A673 (cell line): ENCODE measurements at places on chromosomes 2 and 18. TPM values are rescaled to one million over a fixed set of nuclear protein-coding genes. Genes with fewer than 3 reads are reported as not detected.

The ALPP gene
- not detected in 2 replicates for total RNA-seq

The REEP1 gene
- 3.6 and 4.8 TPM in 2 replicates for total RNA-seq

GRCh38 chr18:21762181-21762772, 21.7 kb downstream of the MIB1 start:
- DNase-seq = no peak

The WNT10A gene
- 0.47 and 0.81 TPM in 2 replicates for total RNA-seq

DNA sequence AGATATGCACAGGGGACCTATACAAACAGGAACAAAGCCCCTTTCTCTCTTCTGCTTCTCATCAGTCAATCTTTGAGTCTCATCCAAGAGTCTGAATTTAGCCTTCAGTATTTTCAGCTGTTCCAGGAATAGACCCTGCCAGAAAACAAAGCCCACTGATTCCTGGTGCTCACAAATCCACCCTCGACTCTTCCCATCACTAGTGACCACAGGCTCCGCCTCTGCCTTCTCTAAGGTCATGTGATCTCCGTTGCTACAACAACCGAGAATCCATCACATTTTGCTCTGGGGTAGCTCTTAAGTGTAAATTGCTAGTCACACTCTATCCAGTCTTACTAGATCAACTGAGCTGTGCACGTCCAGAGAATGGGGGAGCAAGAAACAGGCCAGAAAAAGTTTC, 46.4 kb upstream of the SPTBN1 start:
- peak; percentile 71 for DNase-seq

DNA sequence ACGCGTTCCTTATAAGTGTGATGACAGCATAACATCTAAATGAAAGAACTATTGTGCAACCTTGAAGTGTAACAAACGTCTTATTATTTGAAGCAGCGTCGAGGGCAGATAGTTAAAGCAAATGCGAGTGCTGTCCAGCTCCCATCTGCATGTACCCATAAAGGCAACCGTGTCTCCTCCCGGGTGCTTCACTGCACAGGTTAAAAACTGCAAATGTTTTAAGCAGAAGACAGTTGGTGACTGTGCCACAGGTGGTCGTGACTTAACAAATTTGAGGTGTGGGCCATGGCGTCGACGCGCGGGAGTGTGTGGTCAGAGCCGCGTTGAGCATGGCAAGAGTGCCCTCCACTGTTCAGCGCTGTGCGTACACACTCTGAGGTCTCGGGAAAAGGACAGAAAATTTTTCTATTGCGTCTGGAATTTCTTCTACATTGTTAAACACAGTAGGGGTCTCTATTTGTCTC, 6.4 kb downstream of the SALL3 start:
- DNase-seq = peak; percentile 67

DNA sequence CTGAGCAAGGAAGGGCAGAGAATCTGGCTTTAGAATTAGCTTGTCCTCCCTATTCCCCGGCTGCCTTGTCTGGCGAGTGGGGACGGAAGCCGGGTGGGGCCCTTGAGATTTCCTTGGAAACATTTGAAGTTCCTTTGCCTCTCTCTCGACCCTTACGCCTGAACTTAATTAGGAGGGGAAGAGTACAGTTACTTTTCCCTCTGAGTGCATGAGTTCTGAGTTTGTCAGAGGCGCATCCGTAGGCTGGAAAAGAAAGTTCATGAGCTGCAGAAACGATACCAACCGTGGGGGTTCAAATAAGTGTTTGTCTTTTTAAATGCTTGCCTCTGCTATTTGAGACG, 468 bp downstream of the PIKFYVE start:
- DNase-seq = no peak

The PPP1R7 gene
- total RNA-seq = 70.7 and 76.5 TPM in 2 replicates

DNA sequence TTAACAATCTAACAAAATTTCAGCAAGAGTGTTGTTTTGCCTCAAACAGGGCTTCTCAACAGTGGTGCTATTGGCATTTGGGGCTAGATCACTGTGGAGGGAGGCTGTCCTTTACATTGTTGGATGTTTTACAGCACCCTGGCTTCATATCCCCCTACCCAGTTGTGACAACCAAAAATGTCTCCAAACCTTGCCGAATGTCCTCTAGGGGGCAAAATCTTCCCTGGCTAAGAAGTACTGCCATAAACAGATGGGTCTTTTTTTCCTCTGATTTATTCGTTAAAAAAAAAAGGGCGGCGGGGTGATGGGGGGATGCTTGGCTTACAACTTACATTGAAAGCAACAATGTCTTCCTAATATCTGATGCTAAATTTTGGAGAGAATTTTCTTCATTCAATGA, 207.6 kb upstream of the CCDC150 start:
- peak; percentile 59 for DNase-seq

- DNase-seq = no peak
Observed at GRCh38 chr2:197300139-197300538, 10.4 kb downstream of the ANKRD44 start.

DNA sequence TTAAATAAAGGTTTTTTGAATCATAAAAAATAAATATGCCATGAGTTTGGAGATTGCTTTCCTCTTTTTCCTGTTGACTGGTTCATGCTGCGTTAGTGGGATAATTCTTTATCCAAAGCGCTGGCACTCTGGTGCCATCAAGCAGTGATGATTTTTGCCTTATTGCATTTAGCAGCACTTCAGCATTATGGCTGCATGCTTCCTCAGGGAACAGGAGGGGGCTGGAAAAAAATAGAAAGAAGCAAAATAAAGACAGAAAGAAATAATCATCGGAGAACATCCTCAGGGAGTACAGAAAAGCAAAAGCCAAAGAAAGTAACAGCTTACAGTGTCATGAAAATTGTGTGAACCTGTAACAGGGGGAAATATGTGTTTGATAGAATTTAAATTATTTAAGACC, 1408.2 kb upstream of the PIK3C3 start:
- no peak for DNase-seq

The RBM44 gene
- 0.95 and 1.4 TPM in 2 replicates for total RNA-seq

- DNase-seq = no peak
Observed at GRCh38 chr2:216880509-216881184, 20.8 kb upstream of the TNP1 start.

The NT5DC4 gene
- total RNA-seq = not detected in 2 replicates

DNA sequence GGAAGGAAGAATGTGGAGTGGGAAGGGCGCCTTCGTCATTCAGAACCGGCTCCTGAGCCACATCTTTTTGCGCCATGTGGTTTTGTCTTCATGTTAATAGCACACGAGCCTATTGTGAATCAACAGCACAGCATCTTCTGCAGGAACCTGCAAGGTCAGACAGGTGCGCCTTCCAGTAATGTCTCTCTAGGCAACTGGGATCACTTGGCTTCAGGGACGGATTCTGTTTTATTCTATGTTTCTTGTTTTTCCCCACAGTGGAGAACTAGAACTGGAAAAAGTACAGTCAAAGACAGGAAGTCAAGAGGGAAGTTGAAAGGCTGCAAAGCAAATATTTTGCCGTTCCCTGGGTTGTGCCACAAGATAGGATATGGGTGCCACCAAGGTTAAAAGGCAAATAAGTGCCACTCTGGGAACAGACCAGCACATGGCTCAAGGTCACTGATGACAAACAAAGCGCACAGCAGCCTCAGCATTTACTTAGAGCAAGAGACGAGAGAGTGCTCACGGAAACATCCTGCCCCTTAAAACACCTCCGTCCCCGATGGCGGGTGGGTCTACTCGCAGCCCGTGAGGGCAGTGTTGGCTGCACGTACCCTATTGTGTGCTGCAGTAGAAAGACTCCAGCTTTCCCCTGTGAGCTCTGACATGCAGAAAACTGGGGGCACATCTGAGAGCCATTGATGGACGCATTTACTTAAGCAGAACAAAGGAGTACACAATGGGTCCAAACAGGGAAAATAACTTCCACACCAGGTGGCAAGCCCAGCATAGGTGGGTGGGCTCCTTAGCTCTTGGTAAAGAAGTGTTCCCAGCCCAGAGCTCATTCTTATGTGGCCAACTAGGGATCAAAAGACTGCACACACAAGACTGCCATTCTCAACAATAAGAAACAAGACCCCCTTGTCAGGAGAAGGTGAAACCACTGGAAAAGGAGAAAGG, 107.2 kb upstream of the PARD3B start:
- DNase-seq = no peak

- no peak for DNase-seq
Observed at GRCh38 chr2:179098080-179098689, 48.2 kb upstream of the CCDC141 start.

The ABCB11 gene
- 0.07 TPM in 1 of 2 replicates, not detected in the other for total RNA-seq

DNA sequence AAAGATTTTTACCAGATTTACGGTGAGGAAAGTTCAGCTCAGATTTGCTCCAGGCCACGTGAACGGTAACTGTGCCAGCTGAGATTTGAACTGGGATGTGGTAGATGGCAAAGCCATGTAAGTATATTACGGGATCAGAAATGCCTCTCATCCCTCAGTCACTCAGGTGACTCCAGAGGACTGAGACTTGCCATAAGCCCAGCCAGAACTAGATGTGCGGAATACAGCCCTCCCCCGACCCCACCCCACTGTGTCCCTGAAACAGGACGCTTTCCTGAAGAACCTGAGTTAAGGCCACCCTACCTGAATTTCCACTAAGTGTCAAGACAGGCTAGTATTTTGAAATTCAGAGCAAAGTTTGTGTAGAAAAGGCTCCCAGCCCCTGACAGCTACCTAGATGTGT, 1.3 kb upstream of the FHL2 start:
- DNase-seq = no peak

DNA sequence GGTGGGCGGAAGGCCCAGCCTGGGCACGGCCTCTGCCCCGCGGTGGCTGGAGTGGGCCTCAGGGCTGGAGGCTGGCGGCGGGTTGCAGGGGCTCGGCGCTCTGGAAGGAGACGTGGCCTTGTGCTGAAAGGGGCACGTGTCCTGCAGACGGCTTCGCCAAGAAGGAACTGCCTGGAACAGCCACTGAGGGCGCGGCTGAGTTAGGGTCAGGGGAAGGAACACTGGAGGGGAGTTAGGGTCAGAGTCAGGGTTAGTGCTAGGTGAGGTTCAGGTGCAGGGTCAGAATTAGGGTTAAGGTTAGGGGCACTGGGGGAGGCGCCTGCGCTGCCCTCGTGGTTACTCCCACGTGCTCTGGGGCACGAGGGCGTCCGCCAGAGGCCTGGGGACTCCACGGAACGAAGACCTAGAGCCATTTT, 933 bp upstream of the ADNP2 start:
- DNase-seq = no peak

The FAM124B gene
- not detected in 2 replicates for total RNA-seq

- DNase-seq = peak; percentile 78
Observed at GRCh38 chr2:20642055-20642971, 8.6 kb downstream of the HS1BP3 start.

The RAX gene
- 18.3 and 19.3 TPM in 2 replicates for total RNA-seq

DNA sequence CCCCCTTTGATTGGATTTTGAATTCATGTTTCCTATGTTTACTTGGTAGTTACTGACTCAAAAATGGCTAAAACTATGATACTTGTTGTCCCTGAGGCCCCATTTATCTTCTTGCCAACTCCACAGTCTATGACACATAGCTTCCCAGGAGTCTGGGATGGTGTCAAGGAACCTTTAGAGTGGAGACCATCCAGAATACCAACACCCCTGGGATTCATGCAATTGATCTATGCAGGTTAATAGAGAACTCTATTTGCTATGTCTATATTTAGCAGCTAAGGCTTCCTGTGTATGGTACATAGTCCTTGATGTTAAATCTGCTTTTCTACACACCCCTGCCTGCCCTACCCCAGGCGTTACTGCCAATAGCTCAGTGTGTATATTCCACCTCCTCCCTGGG, 218.5 kb upstream of the HDAC4 start:
- no peak for DNase-seq

The CD207 gene
- 1.1 and 2.4 TPM in 2 replicates for total RNA-seq

- no peak for DNase-seq
Observed at GRCh38 chr2:45595721-45596435, 15.2 kb downstream of the SRBD1 start.

GRCh38 chr2:68907920-68908253, 36.7 kb upstream of the BMP10 start:
- DNase-seq = no peak

DNA sequence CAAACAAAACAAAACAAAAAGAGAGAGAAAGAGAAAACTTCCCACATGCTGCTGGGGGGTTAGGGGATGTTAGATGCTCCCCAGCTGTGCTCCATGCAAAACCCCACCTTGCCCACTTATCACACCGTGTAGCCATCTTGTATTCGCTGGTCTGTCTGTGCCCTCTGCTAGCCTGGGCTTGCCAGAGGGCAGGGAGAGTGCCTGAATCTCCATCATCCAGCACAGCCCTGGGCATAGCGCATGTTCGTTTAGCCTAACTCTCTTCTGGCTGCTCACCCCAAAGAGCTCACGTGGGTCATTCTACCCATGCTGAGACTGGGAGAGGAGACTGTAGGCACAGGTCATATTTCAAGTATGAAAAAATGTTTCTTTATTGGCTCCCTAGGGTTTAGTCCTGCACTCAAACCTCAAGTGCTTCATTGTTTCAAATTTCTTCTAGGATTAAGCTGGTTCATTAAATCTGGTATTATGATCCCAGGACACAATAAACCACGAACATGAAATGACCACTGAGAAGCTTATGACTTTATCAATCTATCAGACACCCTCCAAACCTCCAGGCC, 100.5 kb downstream of the KCNF1 start:
- DNase-seq = no peak

The TMEM198 gene
- 4.6 and 7.6 TPM in 2 replicates for total RNA-seq

The NMUR1 gene
- not detected in 2 replicates for total RNA-seq

DNA sequence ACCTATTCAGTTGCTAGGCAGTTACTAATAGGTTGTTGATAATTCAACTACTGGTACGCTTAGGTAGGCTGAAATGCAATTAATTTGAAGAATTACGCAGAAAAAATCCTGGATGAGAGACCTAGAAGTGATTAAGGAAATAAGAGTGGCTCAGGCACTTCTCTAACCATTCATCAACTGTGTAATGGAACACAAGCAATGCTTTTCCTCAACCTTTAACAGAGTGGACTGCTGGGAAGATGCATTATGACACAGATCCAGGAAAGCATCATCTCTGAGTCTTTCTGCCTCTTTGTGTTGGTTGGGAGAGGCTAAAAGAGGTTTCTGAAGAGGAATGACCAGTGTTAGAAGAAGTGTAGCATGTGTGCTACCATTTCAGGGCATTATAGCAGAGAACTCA, 992.2 kb downstream of the TSN start:
- no peak for DNase-seq

DNA sequence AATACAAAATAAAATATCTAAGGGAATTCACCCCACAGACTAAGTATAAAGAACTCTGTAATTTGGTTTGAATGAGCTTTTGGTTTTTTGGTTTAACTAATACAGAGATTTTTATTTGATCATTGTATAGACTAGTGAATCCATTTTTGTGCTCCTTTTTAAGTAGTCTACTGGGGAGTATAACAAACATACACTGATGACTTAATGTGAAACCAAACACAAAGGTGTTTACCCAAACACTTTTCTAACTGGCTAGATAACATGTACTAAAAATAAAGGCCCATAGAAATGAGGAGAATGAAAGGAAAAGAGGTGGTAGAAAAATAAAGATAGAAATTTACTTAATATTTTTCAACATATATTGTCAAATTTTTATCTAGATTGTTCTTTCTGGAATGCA, 146.0 kb downstream of the NRXN1 start:
- no peak for DNase-seq

- no peak for DNase-seq
Observed at GRCh38 chr2:107721178-107721577, 105.5 kb upstream of the RGPD4 start.
